ENCODE measurements at places on chromosomes 12 and 14. TPM values are rescaled to one million over a fixed set of nuclear protein-coding genes. Genes with fewer than 3 reads are reported as not detected.
A peak's percentile ranks its signal among the peaks of the same experiment; 100 is the strongest.

GRCh38 chr12:124852329-124852831 is 11.3 kb downstream of the SCARB1 start:
- DNase-seq = no peak

GRCh38 chr12:13440844-13441243 is 244.3 kb downstream of the EMP1 start:
- DNase-seq = no peak

DNA sequence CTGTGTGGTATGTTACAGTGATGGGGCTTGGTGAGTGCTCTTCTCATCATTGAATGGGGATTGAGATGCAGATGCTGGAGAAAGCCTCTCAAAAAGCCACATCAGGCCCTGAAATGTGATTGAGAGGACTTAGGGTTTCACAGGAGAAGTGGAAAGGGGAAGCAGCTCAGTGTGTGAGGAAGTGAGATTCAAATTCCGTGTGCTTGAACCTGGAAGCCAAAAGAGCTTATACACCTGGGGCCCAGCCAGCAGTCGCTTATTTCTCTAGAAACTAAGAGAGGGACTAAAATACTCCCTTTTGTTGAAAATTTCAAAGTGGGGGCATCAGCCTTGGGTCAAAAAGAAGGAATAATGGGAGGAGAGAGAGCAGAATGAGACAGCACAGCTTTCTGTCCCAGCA is 39.1 kb upstream of the GZMB start:
- no peak for DNase-seq

GRCh38 chr12:5524769-5525436 is 93.0 kb downstream of the NTF3 start:
- no peak for DNase-seq

- no peak for DNase-seq
Observed at GRCh38 chr14:93788543-93789227, 400 bp upstream of the PRIMA1 start.

DNA sequence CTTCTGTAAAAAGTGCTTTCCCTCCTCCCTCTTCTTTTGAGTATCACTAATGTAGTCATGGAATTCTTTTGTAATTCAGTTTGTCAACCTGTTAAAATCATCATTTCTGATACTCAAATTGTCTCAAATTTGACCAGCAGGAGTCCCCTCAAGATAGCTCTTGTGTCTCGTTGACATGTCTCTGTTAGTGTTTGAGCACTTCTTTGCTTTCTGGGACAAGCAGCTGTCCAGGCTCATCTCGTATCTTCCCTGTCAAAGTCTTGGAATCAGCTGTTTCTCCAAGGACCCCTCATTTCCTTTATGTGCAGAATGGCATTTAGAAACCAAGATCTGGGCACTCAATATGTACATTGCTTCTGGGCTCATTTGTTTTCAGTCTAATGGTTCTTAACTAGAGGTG is 10.7 kb downstream of the CIPC start:
- no peak for DNase-seq

DNA sequence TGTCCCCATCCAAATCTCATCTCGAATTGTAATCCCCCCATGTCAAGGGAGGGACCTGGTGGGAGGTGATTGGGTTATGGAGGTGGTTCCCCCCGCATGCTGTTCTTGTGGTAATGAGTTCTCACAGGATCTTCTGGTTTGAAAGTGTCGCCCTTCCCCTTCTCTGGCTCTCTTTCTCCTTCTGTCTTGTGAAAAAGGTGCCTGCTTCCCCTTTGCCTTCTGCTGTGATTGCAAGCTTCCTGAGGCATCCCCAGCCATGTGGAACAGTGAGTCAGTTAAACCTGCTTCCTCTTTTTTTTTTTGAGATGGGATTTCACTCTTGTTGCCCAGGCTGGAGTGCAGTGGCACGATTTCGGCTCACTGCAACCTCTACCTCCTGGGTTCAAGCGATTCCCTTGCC is 104.0 kb downstream of the CCDC91 start:
- no peak for DNase-seq

DNA sequence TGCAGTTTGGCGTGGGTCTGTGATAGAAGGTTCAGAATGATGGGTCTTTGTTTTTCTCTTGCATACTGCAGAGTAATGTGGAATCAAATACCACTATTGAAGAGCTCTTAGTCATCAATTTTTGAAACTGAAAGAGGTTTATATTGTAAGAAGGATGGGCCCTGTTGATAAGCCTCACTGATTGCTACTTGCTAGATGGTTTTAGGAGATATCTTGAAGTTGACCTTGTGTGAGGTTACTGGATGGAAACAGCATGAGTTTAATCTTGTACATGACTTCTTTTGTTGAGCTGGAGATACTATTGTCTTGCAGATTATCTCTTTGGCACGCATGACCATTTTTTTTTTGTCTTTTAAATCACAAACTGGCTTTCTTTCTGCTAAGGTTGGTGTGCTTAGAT is 13.8 kb downstream of the BICD1 start:
- no peak for DNase-seq

DNA sequence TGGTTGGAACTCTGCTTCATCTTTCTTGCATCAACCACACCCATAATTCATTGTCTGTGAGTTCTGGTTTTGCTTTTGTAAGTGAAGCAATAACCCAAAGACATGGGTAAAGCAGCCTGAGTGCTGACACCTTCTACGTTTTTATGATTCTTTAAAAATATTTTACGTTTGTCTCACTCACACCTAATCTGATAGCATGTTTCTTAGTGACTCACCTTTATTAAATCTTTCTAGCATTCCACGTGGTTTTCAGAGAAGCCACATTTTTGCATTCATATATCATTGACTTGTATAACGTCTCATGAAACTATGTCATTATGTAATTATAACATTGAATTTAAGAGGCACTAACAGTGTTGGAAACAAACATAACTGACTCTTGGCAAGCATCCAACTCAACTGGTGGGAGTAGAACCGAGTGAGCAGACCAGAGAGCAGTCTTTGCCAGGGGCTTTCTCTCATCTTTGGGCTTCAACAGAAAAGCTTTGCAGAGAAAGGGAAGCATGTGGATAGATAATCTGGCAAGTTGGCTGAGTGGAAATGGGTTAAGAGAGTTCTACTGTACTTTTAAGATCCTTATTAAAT is 118.8 kb downstream of the TPH2 start:
- peak; percentile 2 for DNase-seq

DNA sequence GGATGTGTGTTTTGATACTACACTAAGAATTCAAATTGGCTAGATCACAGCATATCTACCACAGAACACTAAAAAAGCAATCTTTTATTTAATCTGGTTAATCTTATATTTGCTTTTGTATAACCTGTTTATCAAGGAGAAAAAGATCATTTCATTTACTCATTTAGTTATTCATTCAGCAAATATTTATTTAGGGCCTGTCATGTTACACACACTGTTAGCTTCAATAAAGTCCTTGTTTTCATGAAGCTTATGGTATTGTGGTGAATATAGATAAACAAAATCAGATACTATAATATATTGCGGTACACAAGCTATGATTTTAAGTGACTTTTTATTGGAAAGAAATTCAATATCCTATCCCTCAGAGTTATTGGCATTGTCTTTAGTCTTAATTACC is 350.8 kb downstream of the LRFN5 start:
- no peak for DNase-seq

GRCh38 chr12:132831771-132832170 is 3.1 kb upstream of the GOLGA3 start:
- DNase-seq = no peak

DNA sequence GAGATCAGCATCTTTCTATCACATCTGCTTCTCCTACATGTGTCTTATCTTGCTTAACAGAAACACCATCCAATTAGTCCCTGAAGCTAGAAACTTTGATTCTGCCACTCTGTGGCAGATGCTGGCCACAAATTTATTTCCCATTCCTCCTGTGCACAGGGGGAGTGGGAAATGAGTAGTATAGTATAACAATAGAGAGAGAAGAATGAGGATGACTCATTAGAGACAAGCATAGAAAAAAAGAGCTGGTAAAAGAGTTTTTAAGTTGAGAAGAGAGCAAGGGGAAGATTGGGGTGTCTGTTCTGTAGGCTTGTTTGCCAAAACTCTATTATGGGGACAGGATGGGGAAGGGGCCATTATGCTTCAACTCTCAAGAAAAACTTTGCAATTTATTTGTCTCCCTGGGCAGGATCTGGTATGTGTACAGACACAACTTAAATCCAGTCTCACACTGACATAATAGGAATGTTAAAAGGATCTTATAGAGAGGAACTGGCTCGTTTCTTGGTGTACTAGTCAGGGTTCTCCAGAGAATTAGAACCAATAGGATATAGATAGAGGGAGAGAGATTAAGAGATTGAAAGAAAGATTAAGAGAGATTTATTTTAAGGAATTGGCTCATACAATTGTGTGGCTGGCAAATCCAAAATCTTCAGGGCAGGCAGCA is 142.6 kb upstream of the CPSF6 start:
- no peak for DNase-seq

- DNase-seq = no peak
Observed at GRCh38 chr12:70068743-70069142, 174.5 kb upstream of the CNOT2 start.

GRCh38 chr14:58738189-58738836 is 100.6 kb downstream of the DACT1 start:
- DNase-seq = peak; percentile 89

- no peak for DNase-seq
Observed at GRCh38 chr14:61602003-61602732, 93.1 kb upstream of the HIF1A start.

DNA sequence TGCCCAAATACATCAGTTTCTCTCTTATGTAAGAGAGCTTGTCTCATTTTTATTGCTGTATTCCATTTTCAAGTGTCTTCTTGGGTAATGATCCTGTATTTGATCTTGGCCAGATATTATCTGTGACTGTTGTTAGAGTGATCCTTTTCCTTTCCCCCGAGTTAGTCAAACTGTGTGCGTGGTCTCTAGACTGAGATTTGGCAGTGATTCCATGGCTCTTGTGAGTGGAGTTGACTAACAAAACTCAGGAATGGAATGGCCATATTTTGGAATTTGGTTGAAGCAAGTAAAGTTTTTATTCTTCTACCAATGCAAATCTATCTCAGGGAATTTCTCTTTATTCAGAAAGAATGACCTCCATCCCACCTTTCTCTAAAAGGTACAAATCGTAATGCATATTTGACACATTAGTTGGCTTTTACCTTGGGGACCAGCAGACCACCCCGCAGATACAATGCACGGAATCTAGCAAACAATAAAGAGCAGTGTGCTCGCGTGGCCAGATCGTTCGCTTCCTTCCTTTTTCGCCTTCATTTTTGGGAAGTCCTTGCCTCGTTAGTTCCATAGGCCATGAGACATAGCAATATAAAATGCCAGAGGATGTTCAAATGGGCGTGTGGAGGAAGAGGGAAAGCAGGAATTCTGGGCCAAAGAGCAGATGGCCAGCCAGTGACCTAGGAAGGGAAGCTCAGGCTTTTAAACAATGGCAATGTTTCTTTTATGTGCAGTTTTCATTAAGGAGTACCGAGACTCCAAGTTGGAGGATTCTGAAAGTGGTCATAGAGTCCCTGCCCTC is 24.4 kb downstream of the ETV6 start:
- no peak for DNase-seq

- no peak for DNase-seq
Observed at GRCh38 chr12:24226745-24227350, 277.4 kb upstream of the SOX5 start.

GRCh38 chr12:49671031-49671765 is 36.0 kb downstream of the FMNL3 start:
- no peak for DNase-seq

- DNase-seq = no peak
Observed at GRCh38 chr14:100131181-100131580, 28.3 kb downstream of the DEGS2 start.

DNA sequence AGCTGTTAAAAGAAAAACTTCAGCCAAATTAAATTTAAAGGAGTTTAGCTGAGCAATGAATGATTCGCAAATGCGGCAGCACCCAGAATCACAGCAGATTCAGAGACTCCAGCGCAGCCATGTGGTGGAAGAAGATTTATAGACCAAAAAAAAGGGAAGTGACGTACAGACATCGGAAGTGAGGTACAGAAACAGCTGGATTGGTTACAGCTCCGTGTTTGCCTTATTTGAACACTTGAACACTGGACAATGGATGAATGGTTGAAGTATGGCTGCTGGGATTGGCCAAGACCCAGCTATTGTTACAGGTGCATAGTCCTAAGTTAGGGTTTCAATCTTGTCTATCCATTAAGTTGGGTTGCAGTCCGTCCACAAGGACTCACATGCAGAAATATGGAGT is 42.6 kb downstream of the GALNT8 start:
- no peak for DNase-seq

- DNase-seq = no peak
Observed at GRCh38 chr12:133057446-133057845, 20.1 kb downstream of the ZNF84 start.

- no peak for DNase-seq
Observed at GRCh38 chr12:96327889-96328288, 72.3 kb downstream of the CDK17 start.

GRCh38 chr12:77384941-77385340 is 319.6 kb upstream of the E2F7 start:
- no peak for DNase-seq

- peak; percentile 97 for DNase-seq
Observed at GRCh38 chr14:61553730-61554641, 141.3 kb upstream of the HIF1A start.

GRCh38 chr12:109880938-109881337 is 597 bp upstream of the GLTP start:
- DNase-seq = no peak

GRCh38 chr14:51185180-51185579 is 54.9 kb upstream of the TMX1 start:
- DNase-seq = no peak

GRCh38 chr14:62491146-62491545 is 554.1 kb downstream of the KCNH5 start:
- no peak for DNase-seq

- no peak for DNase-seq
Observed at GRCh38 chr12:43694879-43695278, 63.7 kb downstream of the PUS7L start.

GRCh38 chr14:21244544-21244943 is 24.7 kb downstream of the HNRNPC start:
- no peak for DNase-seq

DNA sequence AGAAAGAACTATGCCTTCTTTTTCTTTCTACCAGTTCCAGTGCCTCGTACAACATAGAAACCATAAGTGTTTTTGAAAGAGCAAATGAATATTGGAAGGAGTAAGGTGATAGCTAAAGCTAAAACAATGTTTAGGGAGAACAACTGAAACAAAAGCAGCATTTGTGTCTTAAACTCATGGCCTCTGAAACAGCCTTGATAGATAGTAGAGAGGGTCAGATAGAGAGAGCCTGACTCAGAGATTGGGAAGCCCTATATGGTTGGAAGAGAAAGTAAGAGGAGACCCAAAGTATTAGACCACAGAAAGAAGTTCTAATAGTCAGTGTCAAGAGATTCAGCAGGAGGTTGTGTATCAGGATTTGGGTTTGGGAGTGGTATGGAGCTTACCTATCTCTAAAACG is 79.6 kb upstream of the IFNG-AS1 start:
- DNase-seq = peak; percentile 25

The RHOJ gene
- 6.6 TPM for total RNA-seq

The OTX2 gene
- not detected for total RNA-seq

The PPP1R1A gene
- total RNA-seq = not detected

The DBX2 gene
- total RNA-seq = not detected

The ST8SIA1 gene
- not detected for total RNA-seq

The REP15 gene
- 2.1 TPM for total RNA-seq

The ASB2 gene
- not detected for total RNA-seq

The ANO4 gene
- total RNA-seq = not detected

The PKP2 gene
- total RNA-seq = not detected

The ART4 gene
- not detected for total RNA-seq

The TSPAN11 gene
- not detected for total RNA-seq

The XPOT gene
- total RNA-seq = 89.6 TPM

The RABGGTA gene
- total RNA-seq = 28.7 TPM

The FOXN3 gene
- 36.7 TPM for total RNA-seq

The OR4Q2 gene
- not detected for total RNA-seq

The NXPH4 gene
- total RNA-seq = 5.0 TPM

The GPRC5D gene
- not detected for total RNA-seq

The DHRS2 gene
- 0.36 TPM for total RNA-seq
